ENCODE measurements at places on chromosomes 2 and 18. TPM values are rescaled to one million over a fixed set of nuclear protein-coding genes. Genes with fewer than 3 reads are reported as not detected.

- no peak for DNase-seq
Measured at GRCh38 chr2:75543446-75543845, 17.3 kb downstream of the EVA1A start.

- DNase-seq = peak; percentile 37
Measured at GRCh38 chr2:54652540-54652939, 70.9 kb upstream of the EML6 start.

MOGAT1 gene
- not detected for total RNA-seq

- DNase-seq = no peak
Measured at GRCh38 chr2:82139979-82140611, 1835.5 kb upstream of the LRRTM1 start.

VWA3B gene
- total RNA-seq = not detected

DNA sequence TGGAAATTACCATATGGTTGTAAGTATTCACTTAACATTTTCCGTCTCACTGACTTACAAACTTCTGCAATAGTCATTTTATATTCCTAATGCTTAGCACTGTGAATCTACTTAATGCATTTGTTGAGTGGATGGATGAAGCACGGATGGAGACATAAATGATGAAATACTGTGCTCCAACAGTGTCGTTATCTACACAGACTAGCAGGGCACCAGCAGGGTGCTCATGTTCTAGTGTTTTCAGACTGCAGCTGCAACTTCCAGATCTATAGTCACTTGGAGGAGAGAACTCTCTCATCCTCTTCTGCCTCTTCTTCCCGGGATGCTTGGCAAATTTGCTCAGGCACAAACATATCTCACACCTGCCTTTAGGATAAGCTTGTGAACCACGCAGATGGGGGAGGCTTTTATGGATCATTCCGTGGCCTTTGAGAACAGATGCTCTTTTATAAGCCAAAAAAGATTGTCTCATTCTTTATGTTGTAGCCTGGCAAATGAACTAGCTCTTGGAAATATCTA is 797.7 kb downstream of the MBD2 start:
- DNase-seq = no peak

- DNase-seq = no peak
Measured at GRCh38 chr2:169324581-169325260, 37.6 kb downstream of the LRP2 start.

- no peak for DNase-seq
Measured at GRCh38 chr2:147860009-147860408, 15.2 kb downstream of the ACVR2A start.

GRCh38 chr18:46169464-46169941 is 65.3 kb downstream of the HAUS1 start:
- DNase-seq = peak; percentile 28

DNA sequence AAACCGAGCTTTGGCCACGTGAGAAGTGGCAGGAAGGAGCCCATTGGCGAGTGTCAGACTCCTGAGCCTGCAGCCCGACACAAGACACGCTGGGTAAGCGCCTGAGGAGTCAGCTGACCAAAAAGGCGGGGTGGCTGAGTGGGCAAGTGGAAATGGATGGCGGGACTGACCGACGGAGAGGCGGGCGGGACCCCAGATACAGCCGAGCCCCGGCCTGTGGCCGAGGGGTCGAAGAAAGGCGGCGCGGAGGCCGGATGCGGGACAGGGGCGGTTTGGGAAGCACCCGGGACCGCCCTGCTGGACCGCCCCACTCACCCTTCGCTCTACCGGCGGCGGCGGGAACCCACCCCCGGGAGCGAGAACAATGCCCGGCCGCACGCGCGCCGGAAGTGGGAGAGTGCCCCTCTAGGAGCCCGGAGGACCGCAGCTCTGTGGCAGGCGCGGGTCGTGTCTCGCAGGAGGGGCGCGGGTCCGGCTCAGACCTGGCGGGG is 22.8 kb downstream of the ZSCAN30 start:
- no peak for DNase-seq

DNA sequence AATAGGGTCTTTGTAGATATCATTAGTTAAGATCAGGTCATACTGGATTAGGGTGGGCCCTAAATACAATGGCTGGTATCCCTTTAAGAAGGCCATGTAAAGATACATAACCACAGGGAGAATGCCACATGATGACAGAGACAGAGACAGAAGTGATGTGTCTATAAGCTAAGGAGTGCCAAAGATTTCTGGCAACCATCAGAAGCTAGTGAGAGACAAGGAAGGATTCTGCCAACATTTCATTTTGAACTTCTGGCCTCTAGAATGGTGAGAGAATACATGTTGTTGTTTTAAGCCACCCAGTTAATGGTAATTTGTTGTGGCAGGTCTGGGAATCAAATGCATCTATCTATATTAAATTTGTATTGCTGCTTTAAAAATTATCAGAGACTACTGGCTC is 185.5 kb upstream of the CYRIA start:
- no peak for DNase-seq

INPP5D gene
- 5.6 TPM for total RNA-seq

DNA sequence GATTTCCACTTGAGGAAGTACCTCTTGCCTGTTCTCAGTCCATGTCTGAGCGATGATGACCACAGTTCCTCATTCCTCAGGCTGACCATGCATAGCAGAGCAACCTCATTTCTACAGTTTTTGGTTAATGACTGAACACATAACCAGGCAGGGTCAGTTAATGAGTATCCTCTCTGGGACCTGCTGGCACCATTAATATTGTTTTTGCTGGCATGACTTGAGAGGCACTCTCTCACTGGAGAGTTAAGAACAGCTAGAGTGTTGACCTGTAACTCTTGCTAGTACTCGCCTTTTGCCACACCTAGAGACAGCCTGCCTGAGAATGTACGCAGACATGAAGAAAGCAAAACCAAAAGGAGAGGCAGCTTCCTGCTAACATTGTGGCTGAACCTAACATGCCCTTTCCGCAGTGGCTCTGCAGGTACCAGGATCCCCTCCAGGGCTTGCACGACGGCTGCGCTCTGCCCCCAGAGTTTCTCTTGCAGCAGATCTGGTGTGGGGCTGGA is 23.9 kb downstream of the PECR start:
- DNase-seq = no peak

GRCh38 chr2:174169372-174169771 is 79.0 kb downstream of the OLA1 start:
- DNase-seq = no peak

- DNase-seq = no peak
Measured at GRCh38 chr2:113716291-113716690, 40.2 kb downstream of the SLC35F5 start.

DES gene
- 21.9 TPM for total RNA-seq

DNA sequence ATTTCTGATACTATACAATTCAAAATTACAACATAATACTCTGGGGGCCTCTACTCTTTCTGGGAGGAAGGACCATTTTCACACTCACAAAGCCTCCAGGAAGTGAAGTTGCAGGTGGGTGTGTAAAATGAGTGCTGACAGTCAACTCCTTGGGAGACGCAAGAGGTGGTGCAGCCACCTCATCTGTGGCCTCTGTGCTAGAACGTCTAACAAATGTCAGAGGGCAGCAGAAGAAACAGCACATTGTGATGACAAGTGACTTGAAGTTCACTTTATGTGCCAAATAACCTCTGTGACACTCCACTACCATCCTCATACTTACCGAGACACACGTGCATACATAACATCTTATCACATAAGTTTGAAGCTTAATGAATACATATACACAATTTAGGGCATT is 10.2 kb downstream of the RNF103 start:
- DNase-seq = no peak

DNA sequence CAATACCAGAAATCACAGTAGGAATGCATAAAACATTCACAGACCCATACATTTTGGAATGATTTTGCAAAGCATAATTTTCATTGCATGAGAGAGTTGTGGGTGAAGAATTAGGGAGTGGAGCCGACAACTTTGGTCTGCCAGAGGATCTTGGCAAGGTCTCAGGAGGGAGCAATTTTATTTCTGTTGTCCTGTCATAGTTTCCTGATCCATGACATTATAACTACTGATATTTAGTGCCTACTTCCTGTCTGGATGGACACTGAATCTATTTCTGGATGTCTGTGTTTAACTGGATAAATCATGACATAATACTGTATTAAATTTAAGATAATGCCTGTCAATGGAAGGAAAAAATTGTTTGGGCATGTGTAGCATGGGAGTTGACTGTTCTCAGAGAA is 2.4 kb downstream of the ITGA4 start:
- DNase-seq = no peak

GRCh38 chr2:232949016-232949415 is 64.0 kb downstream of the NGEF start:
- no peak for DNase-seq

DNA sequence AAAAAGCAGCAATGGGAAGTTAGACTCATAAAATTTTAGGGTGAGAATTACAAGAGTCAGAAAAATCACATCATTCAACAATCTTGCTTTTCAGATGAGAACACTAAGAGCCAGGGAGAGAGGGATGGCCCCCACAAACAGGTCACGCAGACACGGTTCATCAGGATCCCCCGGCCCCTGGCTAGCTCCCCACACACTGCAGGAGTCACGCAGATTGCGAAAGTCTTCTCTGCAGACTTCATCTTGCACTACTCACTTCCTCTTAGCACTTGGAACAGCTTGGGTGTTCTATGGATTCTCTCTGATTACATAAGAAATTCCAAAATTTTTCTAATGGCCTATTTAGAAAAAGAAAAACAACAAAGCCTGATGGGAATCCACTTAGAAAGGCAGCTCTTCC is 21.6 kb upstream of the SULT1C2 start:
- DNase-seq = no peak

GRCh38 chr2:132383956-132384355 is 32.6 kb upstream of the GPR39 start:
- no peak for DNase-seq

BOLL gene
- 0.11 TPM for total RNA-seq

MARCO gene
- total RNA-seq = 0.31 TPM

SIX3 gene
- total RNA-seq = not detected

APCDD1 gene
- not detected for total RNA-seq

GRCh38 chr2:192675681-192676080 is 480.9 kb upstream of the TMEFF2 start:
- no peak for DNase-seq

- no peak for DNase-seq
Measured at GRCh38 chr2:190569994-190570755, 35.7 kb upstream of the NEMP2 start.

GRCh38 chr2:203340791-203341487 is 12.7 kb downstream of the ABI2 start:
- no peak for DNase-seq
